Cerebellum (tissue), 4 donors: ENCODE measurements at places on chromosomes 1 and 21. TPM values are rescaled to one million over a fixed set of nuclear protein-coding genes. Genes with fewer than 3 reads are reported as not detected.

Gene PRAMEF9
- total RNA-seq = not detected

Gene ARF1
- 102 TPM for total RNA-seq

Gene UBE2U
- total RNA-seq = not detected

Gene OR6N1
- total RNA-seq = not detected

Gene C1QTNF12
- total RNA-seq = 0.45 TPM

Gene TCHHL1
- not detected for total RNA-seq

Gene PGLYRP3
- not detected for total RNA-seq

Gene TNFRSF25
- total RNA-seq = 9.5 TPM

Gene FHL3
- total RNA-seq = 6.1 TPM

Gene CHI3L1
- 0.18 TPM for total RNA-seq

Gene ZMYM4
- 73.1 TPM for total RNA-seq

Gene FOXD2
- 0.18 TPM for total RNA-seq

Gene CCDC190
- total RNA-seq = not detected

Gene CNN3
- 158 TPM for total RNA-seq

Gene OLIG2
- total RNA-seq = 14.4 TPM

Gene PPIAL4G
- 1.3 TPM for total RNA-seq

Gene PRRX1
- 13.3 TPM for total RNA-seq

Gene LCE1E
- not detected for total RNA-seq

Gene CXADR
- 139 TPM for total RNA-seq

Gene ANXA9
- total RNA-seq = 0.18 TPM

Gene AMY2A
- 0.36 TPM for total RNA-seq

Gene PRELP
- 0.27 TPM for total RNA-seq

Gene ESRRG
- total RNA-seq = 131 TPM

Gene PDZK1
- 0.91 TPM for total RNA-seq

Gene CATSPERE
- 1.5 TPM for total RNA-seq

Gene HCRTR1
- 0.64 TPM for total RNA-seq

Gene NUP210L
- total RNA-seq = not detected

Gene LYSMD1
- 10.6 TPM for total RNA-seq

Gene LRRC39
- 4.0 TPM for total RNA-seq
